Left colon (tissue), 2 donors: ENCODE measurements at places on chromosomes 5 and 9.

DNA sequence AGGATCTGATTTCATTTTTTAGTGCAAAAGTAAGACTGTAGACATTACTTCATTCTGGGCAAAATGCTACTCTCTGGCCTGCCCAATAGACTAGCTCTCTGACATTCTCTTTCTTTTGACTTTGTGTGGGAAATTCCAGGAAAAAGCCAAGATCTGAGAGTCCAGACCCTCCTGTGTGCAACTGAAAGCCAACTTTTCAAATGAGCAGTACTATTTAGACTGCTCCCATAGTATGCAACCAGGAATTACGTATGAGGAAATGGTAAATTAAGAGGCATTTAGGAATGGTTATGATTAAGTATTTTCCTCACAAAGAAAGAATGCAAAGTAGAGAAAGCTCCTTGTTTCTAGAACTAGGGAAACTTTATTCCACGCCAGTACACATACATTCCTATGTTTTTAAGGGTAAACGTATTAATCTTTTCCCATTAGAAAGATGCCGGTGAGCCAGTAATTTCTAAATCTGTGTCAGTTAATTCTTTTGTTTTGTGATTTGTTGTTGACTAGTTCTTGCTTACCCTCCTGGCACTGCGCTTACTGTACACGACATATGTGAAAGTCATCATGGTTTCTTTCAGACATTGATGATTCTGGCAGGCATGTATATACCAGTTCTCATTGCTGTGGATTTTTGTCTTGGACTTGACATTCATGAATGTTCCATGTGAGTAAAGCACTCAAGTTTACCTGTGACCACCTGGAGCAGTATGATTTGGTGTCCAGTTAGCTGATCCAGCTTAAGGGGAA is 56.0 kb downstream of the AOPEP start:
- DNase-seq, result no peak

DNA sequence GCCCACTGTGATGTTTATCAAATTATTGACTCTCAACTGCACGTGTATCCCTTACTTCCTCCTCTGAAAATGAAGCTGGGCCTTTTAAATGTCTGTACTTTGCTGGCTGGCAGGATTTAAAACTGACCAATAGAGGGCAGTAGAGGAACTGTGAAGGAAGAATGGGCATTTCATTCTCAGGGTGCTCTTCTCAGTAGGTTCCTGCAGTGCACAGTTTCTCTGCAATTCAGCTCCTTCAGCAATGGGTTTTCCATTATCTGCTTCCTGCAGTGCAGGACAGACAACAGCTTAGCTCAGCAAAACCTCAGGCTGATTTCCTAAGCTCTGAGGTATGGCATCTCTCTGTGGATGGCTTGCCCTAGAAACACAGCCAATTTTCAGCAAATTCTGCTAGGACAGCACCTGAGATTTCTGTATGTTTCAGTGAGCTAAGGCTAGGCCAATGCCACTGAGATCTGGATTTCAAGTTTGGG is 298.4 kb upstream of the PRDM9 start:
- DNase-seq, result no peak

- DNase-seq, result no peak
Measured at GRCh38 chr9:90953805-90954204, 152.2 kb downstream of the SYK start.

DNA sequence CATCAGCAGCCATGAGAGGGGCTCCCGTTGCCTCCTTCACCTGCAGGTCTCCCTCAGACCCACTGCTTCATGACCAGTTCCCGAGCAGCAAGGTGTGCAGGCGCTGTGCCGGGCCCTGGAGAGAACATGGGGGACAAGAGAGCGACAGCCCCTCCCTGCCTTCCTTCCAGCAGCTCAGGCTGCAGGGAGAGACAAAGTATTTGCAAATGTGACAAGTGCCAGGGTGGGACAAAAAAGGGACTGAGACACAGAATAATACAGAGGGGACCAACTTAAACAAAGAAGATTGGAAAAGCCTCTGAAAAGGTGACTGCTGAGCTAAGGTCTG is 22.5 kb upstream of the VDAC1 start:
- DNase-seq, result no peak

- no peak for DNase-seq
Measured at GRCh38 chr5:179217356-179217755, 127.9 kb downstream of the ADAMTS2 start.

- no peak for DNase-seq
Measured at GRCh38 chr5:91983869-91984268, 600.8 kb upstream of the ARRDC3 start.

- no peak for DNase-seq
Measured at GRCh38 chr5:60651872-60652620, 47.9 kb downstream of the DEPDC1B start.

- no peak for DNase-seq
Measured at GRCh38 chr5:134242146-134242545, 16.3 kb upstream of the PPP2CA start.

GRCh38 chr5:176550275-176550831 is 1.2 kb downstream of the CDHR2 start:
- peak; percentile 38 for DNase-seq

DNA sequence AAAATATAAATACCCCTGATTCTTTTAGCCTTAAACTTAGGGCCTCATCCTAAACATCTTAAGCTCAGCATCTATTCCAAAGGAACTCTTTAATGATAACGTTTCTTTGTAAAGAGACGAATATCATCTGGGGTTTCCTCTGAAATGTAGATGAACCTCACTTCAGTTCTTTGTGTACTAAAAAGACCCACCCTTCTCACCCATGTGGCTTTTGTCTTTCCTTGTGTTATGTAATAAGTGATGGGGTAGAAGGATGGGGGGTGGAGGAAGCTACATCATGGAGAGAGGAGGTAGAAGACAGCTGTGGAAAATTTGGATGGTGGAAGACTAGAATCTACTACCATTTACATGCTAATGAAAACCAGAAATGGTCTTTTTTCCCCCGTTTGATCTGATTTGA is 111.0 kb downstream of the NDUFS4 start:
- no peak for DNase-seq

- no peak for DNase-seq
Measured at GRCh38 chr5:125969011-125969813, 454.0 kb upstream of the GRAMD2B start.

GRCh38 chr5:54454602-54455001 is 897 bp upstream of the HSPB3 start:
- no peak for DNase-seq

GRCh38 chr9:5894237-5894959 is 3.7 kb downstream of the MLANA start:
- DNase-seq, result no peak

DNA sequence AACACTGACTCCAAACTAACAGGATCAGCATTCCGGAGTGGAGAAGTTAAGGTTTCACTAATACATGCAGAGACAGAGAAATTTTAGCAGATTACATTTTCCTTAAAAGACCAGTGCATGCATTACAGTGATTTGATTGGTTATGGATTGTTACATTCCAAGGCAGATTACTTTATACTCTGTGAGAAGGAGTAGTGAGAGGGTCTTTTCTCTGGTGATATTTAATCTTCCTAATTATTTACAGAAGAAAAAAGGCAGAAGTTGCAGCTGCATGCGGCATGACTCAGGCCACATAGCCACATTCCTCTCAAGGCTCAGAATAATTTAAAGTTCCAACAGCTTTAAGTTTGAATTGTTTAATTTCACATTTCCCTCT is 53.0 kb upstream of the PDZD2 start:
- no peak for DNase-seq

DNA sequence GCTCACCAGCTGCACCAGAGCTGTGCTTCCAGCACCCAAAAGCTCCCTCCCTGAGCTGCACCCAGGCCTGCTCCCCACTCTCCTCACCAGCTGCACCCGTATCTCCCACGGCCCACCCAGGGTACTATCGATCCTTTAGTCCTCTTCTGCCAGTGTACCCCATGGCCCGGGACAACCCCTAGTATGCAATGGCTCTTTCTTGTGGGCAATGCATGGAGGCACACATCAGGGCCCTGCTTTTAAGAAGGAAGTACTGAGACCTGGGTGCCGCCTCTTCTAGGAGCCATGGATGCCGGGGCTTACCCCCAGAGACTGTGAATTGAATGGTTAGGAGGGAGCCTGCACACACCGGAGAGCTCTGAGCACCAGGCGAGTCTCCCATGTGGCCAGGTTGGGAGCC is 49.5 kb downstream of the TENT4A start:
- DNase-seq, result no peak

GRCh38 chr9:33161589-33162132 is 5.5 kb downstream of the B4GALT1 start:
- DNase-seq, result peak; percentile 50

DNA sequence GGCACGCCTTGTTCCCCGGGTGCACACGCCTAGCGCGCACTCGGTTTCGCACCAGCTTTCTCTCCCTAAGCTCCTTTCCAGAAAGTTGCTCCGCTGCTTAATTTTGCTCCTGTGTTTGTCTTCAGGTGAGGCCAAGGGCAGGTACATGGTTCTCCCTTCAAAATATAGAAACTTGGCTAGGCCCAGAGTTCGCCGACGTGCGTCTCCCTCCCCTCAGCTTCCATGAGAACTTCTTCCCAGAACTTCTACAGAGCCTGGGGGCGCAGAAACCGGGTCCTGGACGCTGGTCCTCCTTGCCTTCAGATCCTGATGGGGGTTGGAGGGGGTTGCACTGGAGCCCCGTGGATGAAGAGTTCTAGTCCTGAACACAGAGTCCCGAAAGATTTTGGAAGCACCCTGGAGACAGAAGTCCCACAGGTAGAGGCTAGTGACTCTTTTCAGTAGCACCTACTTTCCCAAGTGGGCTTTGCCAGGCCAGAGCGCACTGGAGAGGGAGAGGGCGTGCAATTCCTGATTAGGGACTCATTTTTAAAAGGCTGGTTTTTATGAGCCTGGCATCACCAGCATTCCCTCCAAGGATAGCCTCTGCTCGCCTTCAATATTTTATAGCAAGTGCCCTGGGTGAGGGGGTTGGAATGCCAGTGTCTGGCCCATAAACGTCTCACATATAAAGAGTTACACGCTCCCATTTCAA is 128.4 kb downstream of the TMEM174 start:
- DNase-seq, result no peak

DNA sequence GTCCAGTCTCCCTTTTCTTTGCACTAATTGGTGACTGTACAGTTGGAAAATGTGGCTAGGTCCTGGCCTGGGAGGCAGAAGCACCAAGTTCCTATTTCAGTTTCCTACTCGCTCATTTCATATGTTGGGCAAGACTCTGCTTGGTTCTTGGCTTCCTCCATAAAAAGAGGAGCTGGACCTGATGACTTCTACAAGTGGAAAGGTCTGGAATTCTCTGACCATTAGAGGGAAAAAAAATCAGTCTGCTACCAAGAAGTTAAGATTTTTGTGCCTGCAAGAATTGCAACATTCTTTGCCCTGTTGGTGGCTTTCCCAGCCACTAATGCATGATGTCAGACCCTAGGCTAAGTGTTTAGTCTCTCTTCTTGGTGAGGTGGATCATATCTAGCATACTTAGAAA is 91.5 kb downstream of the WDR41 start:
- DNase-seq, result no peak

GRCh38 chr9:69253057-69253456 is 72.0 kb upstream of the ENTREP1 start:
- DNase-seq, result no peak

DNA sequence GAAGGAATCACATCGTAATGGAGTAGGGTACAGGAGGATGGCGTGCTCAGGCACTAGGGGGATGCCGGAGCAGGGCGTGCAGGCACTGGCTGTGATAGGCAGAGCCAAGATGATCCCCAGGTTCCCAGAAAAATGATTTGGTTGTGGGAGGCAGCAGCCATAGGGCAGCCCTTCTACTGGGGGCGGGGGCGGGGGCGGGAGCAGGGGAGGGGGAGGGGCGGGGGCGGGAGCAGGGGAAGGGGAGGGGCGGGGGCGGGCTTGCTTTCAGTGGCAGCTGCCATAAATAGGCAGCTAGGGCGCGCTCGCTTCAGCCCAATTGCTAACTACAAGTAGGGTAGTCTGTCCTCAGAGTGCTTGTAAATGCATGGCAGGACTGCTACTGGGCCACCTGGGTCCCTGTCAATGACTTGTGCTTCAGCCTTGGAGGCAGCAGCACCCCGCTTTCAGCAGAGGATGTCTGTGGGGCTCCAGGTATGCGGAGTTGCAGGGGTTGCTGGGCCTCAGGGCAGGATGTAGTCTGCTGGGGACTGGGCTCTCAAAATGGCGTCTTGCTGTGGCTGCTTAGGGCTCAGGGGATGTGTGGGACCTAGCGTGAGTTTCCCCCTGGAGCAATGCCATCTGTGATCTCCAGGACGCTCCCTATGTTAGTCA is 354.3 kb downstream of the RAB3C start:
- no peak for DNase-seq

DNA sequence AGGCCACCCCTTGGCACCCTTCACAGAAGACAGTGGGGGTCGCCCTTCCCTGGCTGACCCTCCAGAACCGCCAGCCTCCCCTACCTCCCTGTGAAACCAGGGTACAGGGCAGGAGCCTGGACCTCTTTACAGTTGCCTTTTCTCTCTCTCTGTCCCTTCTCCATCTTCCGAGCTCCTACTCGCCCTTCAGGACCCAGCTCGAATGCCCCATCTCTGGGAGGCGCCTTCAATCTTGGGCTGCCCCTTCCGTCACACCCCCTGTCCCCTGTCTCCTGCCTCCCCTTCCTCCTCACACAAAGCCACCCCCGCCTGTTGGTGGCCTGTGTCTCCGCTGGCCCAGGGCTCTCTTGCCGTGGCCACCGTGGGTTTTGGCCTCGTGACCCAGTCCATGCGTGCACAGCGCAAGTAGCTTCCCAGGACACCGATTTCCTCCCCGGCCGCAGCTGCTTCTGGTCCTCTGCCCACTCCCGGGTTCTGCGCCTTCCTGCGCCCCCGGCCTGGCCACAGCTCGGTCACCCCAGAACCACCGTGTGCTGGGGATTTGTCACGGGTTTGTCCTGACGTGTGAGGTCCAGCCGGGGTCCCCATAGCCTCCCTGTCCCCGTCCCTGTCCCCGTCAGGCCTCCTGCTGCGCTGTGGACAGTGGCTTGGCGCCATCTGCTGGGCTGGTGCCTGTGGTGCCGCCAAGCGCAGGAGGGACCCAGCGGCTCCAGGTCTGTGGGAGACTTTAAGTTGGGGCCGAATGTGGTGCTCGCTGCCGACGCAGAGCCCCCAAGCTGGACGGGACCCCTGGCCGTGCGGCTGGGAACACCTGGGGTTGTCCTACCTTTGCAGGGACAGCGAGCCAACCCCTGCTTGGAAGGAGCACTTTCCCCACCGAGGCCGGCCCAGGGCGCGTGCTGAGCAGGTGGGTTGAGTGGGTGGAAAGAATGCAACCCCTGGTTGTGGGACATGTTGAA is 4.0 kb upstream of the TMEM250 start:
- DNase-seq, result peak; percentile 51

GRCh38 chr9:106619211-106619610 is 243.8 kb upstream of the ZNF462 start:
- DNase-seq, result no peak

DNA sequence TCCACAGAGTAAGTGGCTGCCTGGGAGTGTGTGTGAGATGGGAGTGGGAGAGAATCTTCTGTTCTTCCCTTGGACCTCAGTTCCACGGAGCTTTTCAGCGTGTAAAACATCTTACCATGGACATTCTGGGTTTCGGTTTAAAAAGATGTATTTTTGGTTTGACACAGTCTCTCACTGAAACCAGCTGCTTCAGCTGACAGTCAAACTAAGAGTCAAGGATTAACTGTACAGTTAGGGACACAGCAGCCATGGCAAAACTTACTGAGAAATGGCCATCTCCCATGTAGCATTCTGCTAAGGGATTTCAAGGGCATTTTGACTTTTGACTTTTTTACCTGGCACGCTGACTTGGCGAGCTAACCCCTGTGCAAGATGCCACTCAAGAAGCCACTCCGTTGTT is 93.8 kb upstream of the IL12B start:
- DNase-seq, result no peak

GRCh38 chr5:53262348-53262970 is 152.9 kb upstream of the MOCS2 start:
- DNase-seq, result no peak

- no peak for DNase-seq
Measured at GRCh38 chr9:129287619-129288305, 109.7 kb upstream of the IER5L start.
